ENCODE measurements at places on chromosomes 4 and X.

DNA sequence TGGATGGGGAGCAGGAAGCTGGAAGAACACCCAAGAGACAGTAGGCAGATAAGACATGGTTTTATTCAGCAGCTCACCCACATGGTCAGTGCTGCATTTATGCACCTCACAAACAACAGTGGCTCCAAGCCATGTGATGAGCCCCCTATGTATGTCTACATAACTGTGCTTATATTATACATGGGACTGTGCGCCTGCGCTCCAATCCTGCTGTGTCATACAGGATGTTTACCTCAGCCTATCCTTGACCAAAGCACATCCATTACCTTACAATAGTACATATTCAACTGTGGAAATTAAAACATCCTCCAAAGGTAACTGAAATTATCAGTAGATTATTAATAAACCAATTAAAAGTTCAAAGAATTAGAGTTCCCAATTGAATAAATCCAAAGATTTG, 44.1 kb upstream of the SGMS2 start:
- no peak for DNase-seq

DNA sequence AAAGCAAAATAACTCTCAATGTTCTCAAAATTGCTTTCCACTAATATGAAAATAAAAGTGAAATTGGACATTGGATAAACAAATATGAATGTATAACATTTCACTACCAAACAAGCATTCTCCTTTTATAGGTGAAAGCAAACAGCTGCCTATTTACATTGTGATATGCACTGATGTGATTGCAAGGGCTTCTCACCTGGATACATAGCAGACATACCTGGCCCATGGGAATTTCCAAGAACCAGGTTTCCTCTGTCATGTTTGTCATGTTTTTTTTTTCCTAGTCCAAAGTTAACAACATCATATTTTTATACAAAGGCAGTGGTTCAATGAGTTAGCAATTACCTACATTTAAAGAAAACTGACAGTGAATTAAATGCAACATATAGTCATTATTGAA, 228.5 kb downstream of the ANKRD50 start:
- DNase-seq = no peak

GRCh38 chrX:121455890-121456289, 408.5 kb downstream of the GLUD2 start:
- DNase-seq = no peak

DNA sequence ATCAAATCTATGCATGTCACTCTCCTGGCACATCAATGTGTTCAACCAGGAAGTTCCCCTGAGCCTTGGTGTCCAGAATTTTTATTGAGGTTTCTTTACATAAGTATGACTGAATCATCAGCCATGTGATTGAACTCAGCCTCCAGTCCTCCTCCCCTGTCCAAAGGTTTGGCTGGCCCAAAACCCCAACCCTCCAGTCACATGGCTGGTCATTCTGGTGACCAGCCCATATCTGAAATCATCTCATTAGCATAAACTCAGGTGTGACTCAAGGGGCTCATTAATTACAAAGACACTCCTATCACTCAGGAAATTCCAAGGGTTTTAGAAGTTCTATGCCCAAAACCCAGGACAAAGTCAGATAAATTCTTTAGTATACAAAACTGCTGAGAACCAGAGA, 20.6 kb upstream of the SUPT20HL2 start:
- DNase-seq = no peak

- peak; percentile 4 for DNase-seq
Measured at GRCh38 chrX:10769195-10769594, 148.8 kb upstream of the MID1 start.

- DNase-seq = peak; percentile 8
Measured at GRCh38 chr4:149897783-149898182, 82.1 kb upstream of the IQCM start.

- no peak for DNase-seq
Measured at GRCh38 chr4:22440999-22441398, 74.9 kb downstream of the ADGRA3 start.

Measured in HuH-7.5 (cell line).